NCI-H226 (cell line): ENCODE measurements at places on chromosomes 16 and 17.

- DNase-seq, result no peak
These were observed 1.6 kb downstream of the FHOD1 start for GRCh38 chr16:67245674-67246080.

GRCh38 chr16:72012607-72013006 lies 4.1 kb downstream of the DHODH start:
- DNase-seq, result no peak

- DNase-seq, result no peak
These were observed 2.2 kb downstream of the GALNS start for GRCh38 chr16:88854306-88855111.

DNA sequence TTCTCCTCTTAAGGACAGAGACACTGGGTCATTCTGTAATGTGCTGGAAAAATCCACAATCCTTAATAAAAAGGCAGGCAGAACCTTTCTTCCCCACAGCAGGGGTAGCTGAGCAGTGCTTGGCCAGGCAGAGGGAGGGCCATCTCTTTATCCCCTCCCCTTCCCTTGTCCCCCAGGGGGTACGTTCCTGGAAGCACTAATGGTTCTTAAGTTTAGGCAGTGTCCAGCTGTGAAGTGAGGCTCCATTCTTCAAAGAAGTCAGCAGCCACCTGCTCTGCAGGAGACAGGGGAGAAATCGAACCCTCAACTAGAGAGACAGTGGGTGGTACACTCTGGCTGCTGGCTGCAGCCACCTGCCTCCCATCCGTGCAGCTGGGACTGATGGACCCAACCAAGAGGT lies 533.9 kb upstream of the CDH11 start:
- DNase-seq, result no peak

DNA sequence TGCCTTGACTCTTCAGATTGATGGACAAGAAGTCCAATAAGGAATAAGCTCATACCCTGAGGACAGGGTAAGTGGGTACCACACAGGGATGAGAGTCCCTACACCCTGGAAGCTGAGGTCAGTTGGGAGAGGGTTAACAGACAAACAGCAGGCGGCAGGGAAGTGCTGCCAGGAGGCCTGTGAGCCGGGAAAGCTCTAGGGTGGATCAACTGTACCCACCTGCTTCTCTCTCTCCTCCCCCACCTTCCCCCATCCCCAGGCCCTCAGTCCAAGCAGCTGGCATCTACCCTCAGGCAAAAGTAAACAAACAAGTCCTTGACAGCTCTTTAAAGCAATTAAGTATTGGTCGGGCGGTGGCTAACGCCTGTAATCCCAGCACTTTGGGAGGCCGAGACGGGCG lies 20.7 kb upstream of the MYLK3 start:
- DNase-seq, result no peak
